ENCODE measurements at places on chromosomes 12 and 14. TPM values are rescaled to one million over a fixed set of nuclear protein-coding genes. Genes with fewer than 3 reads are reported as not detected.

DNA sequence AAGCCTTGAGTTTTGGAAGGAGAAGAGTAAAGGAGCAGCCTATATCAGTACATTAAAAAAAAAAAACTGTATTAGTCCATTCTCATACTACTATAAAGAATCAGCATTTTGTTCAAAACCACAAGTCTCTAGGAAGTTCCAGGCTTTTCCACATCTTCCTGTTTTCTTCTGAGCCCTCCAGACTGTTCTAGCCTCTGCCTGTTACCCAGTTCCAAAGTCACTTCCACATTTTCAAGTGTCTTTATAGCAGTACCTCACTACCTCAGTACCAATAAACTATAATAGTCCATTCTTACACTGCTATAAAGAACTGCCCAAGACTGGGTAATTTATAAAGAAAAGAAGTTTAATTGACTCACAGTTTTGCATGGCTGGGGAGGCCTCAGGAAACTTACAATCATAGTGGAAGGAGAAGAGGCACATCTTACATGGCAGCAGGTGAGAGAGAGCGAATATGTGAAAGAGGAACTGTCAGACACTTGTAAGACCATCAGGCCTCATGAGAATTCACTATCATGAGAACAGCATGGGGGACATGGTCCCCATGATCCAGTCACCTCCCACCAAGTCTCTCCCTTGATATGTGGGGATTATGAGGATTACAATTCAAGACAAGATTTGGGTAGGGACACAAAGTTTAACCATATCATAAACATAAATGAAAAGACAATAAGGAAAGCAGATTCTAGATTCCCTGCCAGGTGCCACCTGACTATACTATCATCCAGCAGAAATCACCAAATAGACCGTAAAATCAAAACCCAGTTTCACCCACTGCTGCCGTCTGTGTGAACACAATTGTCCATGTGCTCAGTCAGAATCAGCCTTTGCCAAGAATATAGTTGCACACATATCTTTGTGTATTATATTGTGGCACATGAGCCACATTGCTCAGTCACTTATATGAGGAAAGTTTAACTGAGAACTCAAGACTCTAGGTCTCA, 27.8 kb downstream of the TOGARAM1 start:
- no peak for DNase-seq

DNA sequence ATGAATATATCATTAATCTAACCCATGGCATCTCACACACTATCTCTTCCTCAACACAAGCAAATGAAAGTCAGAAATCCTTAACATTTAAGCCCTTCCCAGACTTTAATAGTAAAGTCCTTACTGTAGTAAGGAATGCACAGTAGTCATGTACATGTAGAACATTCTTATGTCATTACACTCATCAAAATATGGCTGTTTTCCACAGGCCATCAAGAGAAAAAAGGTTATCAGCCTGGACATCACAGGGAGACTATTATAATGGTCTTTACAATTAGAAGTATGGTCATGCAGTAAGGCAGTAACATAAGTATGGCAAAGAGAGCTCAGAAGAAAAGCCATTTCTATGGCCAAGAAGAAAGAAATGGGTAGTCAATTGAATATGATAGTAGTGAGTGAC, 121.2 kb downstream of the SLC6A15 start:
- DNase-seq: no peak

- no peak for DNase-seq
These were observed at the start of gene SERPINA1 for GRCh38 chr14:94388384-94389103. SERPINA1 (minus strand) TSS chr14:94388602; CDS start chr14:94383237, 5,365 bp downstream.

GRCh38 chr14:77761205-77761931, 412 bp upstream of the SNW1 start:
- peak; percentile 44 for DNase-seq

DNA sequence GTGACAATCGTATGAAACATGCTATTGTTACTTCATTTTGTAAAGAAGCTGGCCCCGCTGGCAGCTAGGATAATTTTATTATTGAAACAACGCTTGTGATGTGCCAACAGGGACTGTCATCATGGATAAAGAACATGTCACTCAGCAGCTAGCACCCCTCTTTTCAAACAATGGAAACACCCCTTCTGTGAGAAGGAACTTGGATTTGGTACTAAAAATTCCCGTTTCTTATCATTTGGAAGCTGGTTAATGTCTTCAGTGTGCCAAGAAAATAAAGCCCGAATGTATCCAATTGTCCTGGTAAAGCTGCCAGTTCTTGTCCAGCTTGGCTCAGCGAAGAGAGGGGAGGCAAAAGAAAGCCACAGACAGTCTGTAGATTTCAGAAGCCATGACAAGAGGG, 186.6 kb downstream of the PHLDA1 start:
- DNase-seq: no peak

DNA sequence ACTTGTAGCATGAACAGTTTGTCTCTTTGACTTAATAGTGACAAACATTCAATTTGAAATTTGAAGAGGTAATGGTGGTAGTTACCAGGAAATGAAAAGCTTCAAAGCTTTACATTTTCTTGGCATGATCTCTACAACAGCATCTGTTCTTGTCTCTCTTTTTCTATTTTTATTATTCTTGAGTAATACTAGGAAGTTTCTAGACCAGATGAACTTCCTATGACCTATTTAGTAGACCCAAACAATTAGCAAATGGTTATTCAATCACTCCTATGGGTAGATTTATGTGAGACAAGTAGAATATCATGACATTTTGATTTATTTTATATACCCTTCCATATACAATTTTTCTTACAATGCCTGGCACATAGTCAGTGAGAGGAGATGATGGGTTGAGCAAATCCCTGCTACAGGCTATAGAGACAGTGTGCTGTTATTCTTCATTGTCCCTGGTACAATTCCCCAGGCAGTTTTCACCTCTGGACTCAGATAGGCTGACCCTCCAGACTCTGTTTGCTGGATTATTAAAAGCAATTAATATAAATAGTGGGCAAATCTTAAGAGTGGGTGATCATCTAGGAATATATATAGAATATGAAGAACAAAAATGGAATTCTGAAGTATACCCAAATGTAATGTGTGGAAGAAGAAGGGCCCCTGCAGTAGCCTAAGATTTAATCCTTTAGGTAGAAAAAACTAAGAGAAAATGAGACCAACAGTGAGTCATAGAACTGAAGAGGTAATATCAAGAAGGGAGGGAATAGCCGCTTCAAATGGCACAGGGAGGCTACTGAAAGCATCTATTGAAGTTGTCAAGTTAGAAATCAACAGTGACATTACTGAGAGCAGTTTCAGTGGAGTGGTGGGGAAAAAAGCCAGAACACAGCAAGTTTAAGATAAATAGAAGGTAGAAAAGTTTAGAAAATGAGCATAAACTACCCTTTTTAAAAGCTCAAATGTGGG, 512.0 kb downstream of the FOXG1 start:
- DNase-seq: no peak

Gene PTPN6
- total RNA-seq: 2.3 TPM

Gene PLEKHG7
- total RNA-seq: not detected

Gene HOXC9
- 22.3 TPM for total RNA-seq

Gene MYH6
- total RNA-seq: not detected

Measured in A673 (cell line).